Stimulated activated CD8-positive, alpha-beta memory T cell treated with anti-CD3 and anti-CD28 coated beads, Interleukin-7, amount 100 ng/mL, for 48 hours (primary cell): ENCODE measurements at places on chromosomes 12 and 14.

DNA sequence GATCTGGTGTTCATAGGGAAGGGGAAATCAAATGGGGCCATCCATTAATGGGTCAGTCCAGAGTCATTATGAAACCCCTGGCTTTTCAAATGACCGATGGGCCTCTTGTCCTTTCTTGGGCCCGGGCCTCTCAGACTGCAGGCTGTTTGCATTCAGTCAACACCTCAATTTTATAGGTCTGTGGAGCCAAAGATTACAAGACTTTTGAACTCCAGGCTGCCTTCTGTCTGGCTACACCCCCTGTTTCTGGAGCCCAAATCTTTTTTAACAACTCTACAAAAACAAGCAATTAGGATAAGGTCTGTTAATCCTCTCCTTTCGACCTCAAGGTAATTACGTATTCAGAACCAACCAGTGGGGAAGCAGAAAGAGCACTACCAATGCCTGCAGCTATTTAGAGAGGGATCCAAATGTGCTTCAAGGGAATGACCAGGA is 35.6 kb downstream of the DUSP6 start:
- DNase-seq, result no peak

- peak; percentile 64 for DNase-seq
Measured at GRCh38 chr14:91113829-91114078, at the start of gene DGLUCY. Gene DGLUCY (plus strand): TSS chr14:91114073. CDS start chr14:91160295, 46,222 bp downstream.

DNA sequence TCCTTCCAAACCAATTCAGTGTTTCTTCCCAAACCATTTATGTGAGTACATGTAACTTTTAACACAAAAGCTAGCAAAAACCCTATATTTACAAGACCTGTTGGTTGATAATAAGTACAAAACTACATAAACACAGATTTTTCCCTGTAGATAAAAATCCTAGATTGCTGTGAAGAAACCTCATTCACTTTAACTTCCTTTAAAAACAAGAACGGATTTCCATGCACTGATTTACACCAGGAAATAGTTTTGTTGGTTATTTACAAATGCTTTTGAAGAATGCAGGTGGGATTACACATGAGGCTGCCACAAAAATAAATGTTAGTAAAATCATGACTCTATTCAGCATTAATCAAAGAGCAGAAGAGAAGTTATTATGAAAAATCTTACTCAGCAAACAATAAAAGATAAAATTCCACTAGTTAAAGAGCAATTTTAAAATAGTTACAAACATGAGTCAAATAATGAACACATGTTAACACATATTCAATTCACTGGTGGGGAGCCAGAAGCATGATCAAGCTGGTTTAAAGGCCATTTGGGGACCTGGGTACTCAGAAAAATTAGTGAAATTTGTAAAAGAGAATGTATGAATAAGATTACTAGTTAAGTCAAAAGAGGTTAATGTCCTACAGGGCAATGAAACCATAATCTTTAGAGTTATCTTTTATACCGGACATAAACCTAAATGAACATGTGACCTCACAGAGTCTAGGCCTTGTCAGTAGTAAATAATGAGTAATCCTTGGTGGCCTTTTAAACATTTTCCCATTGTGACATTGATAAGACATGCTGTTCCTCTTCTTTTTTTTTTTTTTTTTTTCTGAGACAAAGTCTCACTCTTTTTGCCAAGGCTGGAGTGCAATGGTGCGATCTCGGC is 79.9 kb downstream of the PHLDA1 start:
- DNase-seq, result no peak

DNA sequence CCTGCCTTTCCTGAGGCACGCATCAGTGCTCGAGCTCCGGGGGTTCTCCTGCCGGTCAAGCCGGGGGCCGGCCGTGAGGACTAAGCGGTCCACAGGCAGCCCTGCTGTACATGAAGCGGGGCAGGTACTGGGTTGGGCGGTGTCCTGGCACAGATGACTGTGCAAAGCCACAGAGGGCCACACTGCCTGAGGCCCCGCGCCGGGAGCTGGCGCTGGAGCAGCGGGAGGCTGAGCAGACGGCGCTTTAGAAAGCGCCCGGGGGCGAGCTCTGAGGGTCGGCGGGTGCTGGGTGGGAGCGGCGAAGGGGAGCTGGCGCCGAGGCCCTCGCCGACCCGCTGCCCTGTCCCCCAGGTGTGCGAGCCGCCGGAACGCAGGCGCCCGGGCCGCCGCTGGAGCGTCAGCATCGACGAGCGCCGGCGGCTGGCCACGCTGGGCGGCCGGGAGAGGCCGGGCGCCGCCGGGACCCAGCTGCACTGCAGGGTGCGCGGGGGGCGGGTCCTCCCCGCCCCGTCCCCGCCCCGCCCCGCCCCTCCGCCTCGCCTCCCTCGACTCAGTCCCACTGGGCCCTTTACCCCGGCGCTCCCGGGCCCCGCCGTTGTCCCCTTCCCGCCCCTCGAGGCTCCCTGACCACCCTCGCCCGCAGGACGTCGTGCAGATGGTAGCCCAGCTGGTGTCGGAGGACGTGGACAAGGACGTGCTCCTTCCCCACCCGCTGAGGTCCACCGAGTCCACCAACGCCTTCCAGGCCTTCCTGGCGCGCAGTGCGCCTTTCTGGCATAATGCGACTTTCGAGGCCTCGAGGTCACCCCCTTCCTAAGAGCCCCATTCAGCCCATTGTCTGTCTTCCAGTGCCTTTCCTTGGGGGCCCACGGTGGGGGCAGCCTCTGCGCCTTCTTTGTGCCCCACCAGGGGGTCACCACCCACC is 8.3 kb upstream of the MTA1 start:
- no peak for DNase-seq

GRCh38 chr12:111758120-111758561 is 8.6 kb upstream of the ALDH2 start:
- DNase-seq, result no peak
